Esophagus muscularis mucosa (tissue), 4 donors: ENCODE measurements at places on chromosomes 5 and 9. TPM values are rescaled to one million over a fixed set of nuclear protein-coding genes. Genes with fewer than 3 reads are reported as not detected.

- no peak for DNase-seq
- no peaks in the 10 kb centered on the region for H3K27me3 ChIP-seq
- no peaks in the 10 kb centered on the region for H3K4me1 ChIP-seq
- no peak overlapping the region for H3K27ac ChIP-seq
- H3K4me3 ChIP-seq = no peak overlapping the region
These were observed 58.5 kb downstream of the CSF2 start for GRCh38 chr5:132132138-132132537.

Gene SCGB3A1
- total RNA-seq = not detected

Gene PCDHGB6
- 8.4 TPM for total RNA-seq

Gene LPAR1
- 34.1 TPM for total RNA-seq

DNA sequence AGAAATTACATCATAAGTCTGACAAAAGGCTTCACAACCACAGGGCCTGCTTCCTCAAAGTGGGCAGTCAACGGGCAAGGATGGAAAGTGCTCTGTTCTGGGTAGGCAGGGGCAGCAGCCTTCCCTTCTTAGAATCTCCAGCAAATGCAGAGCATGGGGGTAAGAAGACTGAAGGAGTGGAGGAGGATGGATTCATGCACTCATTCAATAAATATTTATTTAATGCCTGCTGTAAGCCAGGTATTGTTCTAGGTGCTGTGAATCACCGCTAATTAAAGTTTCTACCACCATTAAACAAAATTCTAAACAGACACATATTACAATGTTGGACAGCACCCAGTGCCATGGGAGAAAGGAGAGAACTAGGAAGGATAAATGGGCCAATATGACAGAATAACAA is 195.6 kb downstream of the ELAVL2 start:
- no peak overlapping the region for H3K4me3 ChIP-seq
- no peaks in the 10 kb centered on the region for H3K36me3 ChIP-seq
- no peak overlapping the region for H3K27ac ChIP-seq
- no peaks in the 10 kb centered on the region for H3K27me3 ChIP-seq

DNA sequence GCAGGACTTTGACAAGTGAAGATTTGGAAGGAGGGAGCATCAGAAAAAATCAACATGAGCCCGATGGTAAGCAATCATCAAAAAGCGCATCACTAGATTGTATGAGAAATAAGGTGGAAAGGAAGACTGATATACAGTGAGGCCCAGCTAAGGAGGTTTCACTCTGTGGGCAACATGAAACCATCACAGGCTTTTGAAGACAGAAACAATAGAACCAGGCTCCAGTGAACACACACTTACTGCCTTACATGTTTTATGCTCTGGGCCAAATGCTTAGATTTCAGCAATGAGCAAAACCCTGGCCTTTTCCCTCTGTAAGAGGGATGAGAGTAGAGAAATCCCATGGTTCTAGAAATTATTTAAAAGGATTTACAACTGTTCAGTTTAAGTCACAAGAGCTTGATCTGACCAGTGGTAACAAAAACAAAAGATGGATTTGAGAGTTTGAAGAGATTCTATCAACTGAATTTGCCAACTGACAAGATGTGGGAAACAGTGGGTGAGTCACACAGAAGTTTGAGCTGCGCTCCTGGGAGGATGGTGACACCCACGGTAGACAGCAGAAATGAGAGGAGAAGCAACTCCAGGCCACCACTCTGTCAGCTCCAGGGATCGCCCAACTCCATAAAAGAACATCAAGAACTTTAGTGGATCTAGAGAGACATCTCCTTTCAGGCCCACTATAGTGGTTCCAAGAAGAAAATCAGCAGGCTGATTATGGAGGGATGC is 261.8 kb downstream of the MCTP1 start:
- peaks cover 11% of the 10 kb centered on the region for H3K4me1 ChIP-seq
- no peak overlapping the region for H3K27ac ChIP-seq
- DNase-seq = no peak
- no peak overlapping the region for H3K4me3 ChIP-seq

Gene WNT8A
- not detected for total RNA-seq

DNA sequence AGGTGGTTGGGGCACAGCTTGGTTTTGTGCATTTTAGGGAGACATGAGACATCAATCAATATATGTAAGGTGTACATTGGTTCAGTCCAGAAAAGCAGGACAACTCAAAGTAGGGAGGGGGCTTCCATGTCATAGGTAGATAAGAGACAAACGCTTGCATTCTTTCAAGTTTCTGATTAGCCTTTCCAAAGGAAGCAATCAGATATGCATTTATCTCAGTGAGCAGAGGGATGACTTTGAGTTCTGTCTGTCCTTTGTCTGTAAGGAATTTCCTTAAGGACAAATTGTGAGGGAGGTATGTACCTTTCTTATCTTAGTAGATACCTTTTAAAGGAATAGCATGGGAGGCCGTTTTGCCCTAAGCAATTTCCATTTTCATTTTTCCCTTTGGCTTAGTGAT is 63.3 kb downstream of the COL15A1 start:
- H3K27me3 ChIP-seq = no peaks in the 10 kb centered on the region
- no peak for DNase-seq
- no peaks in the 10 kb centered on the region for H3K4me1 ChIP-seq
- peaks cover 21% of the 10 kb centered on the region for H3K36me3 ChIP-seq
- H3K27ac ChIP-seq = no peak overlapping the region

- no peak overlapping the region for H3K4me3 ChIP-seq
- H3K27me3 ChIP-seq = no peaks in the 10 kb centered on the region
- no peak for DNase-seq
- no peaks in the 10 kb centered on the region for H3K4me1 ChIP-seq
- no peaks in the 10 kb centered on the region for H3K36me3 ChIP-seq
These were observed 8.1 kb downstream of the IL12B start for GRCh38 chr5:159322180-159322579.

GRCh38 chr9:134034215-134035040 is 9.1 kb downstream of the BRD3OS start:
- no peaks in the 10 kb centered on the region for H3K27me3 ChIP-seq
- no peak overlapping the region for H3K27ac ChIP-seq
- H3K4me3 ChIP-seq = no peak overlapping the region
- no peak for DNase-seq

GRCh38 chr5:175096469-175097165 is 347.4 kb downstream of the DRD1 start:
- H3K27ac ChIP-seq = no peak overlapping the region
- peaks cover 44% of the 10 kb centered on the region for H3K27me3 ChIP-seq
- H3K36me3 ChIP-seq = no peaks in the 10 kb centered on the region
- H3K4me3 ChIP-seq = no peak overlapping the region
- no peaks in the 10 kb centered on the region for H3K4me1 ChIP-seq

GRCh38 chr5:126015235-126016181 is 407.7 kb upstream of the GRAMD2B start:
- peaks cover 16% of the 10 kb centered on the region for H3K4me1 ChIP-seq
- no peaks in the 10 kb centered on the region for H3K36me3 ChIP-seq
- no peak overlapping the region for H3K4me3 ChIP-seq
- DNase-seq = no peak
- no peak overlapping the region for H3K27ac ChIP-seq

DNA sequence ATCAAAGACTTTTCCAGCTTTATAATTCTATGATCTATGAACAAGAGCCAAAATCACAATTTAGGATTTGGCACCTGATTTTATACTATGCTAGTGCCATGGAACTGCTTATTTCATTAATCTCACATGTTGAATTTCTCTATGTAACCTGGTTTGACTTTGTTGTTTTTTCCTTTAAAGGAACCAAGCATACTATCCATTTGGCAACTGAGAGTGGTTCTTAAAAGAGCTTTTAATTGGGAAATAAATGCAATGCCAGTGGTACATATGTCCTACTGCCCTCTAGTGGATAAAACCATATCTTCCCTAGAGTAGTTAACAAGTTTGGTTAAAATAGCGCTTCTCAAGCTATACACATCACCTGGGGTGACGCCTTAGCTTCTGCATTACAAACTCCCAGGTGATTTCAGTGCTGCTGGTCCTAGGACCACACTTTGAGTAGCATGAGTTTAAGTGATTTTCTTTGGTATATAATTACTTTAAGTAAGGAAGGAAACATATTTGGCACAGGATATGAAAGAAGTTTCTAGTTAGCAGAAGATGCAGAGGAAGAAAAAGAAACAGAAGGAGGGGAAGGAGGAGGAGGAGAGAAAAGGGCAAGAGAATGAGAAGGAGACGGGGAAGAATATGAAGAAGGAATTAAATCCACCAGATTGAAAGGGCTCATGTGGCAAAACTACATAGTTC is 56.8 kb downstream of the FGF10 start:
- H3K4me1 ChIP-seq = no peaks in the 10 kb centered on the region
- no peak overlapping the region for H3K27ac ChIP-seq
- H3K36me3 ChIP-seq = no peaks in the 10 kb centered on the region
- DNase-seq = no peak

GRCh38 chr5:88870285-88870684 is 12.7 kb downstream of the MEF2C start:
- H3K4me1 ChIP-seq = peaks cover 15% of the 10 kb centered on the region
- H3K4me3 ChIP-seq = no peak overlapping the region
- no peak for DNase-seq
- no peak overlapping the region for H3K27ac ChIP-seq

- peaks cover 54% of the 10 kb centered on the region for H3K4me1 ChIP-seq
- no peak for DNase-seq
- no peak overlapping the region for H3K27ac ChIP-seq
- H3K27me3 ChIP-seq = no peaks in the 10 kb centered on the region
- H3K4me3 ChIP-seq = peak overlapping the region; percentile 66
These were observed 1.6 kb downstream of the GM2A start for GRCh38 chr5:151254556-151254955.

- no peak for DNase-seq
- no peaks in the 10 kb centered on the region for H3K36me3 ChIP-seq
- H3K4me1 ChIP-seq = peaks cover 17% of the 10 kb centered on the region
- no peaks in the 10 kb centered on the region for H3K27me3 ChIP-seq
These were observed 10.8 kb upstream of the PRRC2B start for GRCh38 chr9:131382850-131383729.

GRCh38 chr9:123248630-123249029 is 19.8 kb downstream of the STRBP start:
- H3K36me3 ChIP-seq = no peaks in the 10 kb centered on the region
- no peaks in the 10 kb centered on the region for H3K27me3 ChIP-seq
- DNase-seq = no peak

DNA sequence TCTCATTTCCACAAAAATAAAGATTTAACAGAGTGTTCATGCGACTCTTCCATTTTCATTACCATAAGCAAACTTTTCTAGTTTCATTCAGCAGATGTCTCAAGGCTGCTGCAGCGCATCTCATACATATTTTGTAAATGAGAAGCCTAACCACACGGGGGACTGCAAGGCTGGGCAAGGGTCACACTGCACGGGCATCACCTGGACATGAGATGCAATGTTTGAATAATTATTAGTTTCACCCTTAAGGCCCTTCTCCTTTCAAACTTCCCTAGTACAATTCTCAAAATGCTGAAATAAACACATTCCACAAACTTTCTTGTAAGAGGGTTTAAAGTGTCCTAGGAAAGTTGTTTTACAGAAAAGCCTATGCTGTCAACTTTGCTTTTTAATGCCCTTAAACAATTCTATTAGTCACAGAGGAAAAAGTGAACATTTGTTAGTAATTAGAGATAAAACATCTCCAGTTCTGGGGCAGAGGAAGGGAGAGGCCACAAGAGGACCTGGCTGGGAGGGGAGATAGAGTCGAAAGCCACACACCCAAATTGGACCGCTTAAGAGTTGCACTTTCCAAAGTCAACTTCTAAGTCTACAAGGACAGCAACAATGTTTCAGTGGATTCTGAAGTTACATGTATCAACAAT is 1.3 kb downstream of the DENND1A start:
- peak overlapping the region; percentile 73 for H3K4me3 ChIP-seq
- DNase-seq = peak; percentile 3
- H3K36me3 ChIP-seq = no peaks in the 10 kb centered on the region

DNA sequence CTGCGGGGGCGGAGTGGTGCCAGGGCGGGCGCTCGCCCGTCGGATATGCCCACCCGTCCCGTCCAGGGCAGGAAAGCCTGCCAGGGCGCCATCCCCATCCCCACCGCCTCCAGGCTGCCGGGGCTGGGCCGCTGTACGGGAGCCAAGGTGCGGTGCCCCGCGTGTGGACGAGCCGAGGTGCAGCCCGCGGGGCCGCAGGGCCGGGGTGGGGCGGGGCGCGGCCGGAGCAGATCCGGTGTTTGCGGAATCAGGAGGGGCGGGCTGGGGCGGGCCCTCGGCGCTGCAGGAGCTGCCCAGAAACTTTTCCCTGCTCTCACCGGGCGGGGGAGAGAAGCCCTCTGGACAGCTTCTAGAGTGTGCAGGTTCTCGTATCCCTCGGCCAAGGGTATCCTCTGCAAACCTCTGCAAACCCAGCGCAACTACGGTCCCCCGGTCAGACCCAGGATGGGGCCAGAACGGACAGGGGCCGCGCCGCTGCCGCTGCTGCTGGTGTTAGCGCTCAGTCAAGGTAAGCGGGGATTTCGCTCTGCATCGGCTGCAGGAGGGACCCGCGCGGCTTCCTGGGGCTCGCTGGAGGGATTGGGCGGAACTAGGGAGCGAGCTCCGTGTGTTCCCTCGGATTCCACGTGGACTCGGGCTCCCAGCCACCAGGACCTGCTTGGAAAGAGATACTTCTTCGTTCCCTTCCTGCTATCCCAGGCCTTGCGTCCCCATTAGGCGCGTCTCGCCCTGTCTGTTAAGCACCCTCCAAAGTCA is at the start of gene ITGA2:
ITGA2 (plus strand) TSS at position 328 of the 756 bp plus-strand sequence; CDS start at position 445, 117 bp downstream.
- H3K27ac ChIP-seq = peak within 1 kb of the TSS; percentile 82
- H3K4me3 ChIP-seq = peak within 1 kb of the TSS; percentile 67
- peak; percentile 92 for DNase-seq

Gene PAPPA
- 3.5 TPM for total RNA-seq

- no peak overlapping the region for H3K4me3 ChIP-seq
- H3K4me1 ChIP-seq = no peaks in the 10 kb centered on the region
- H3K27me3 ChIP-seq = no peaks in the 10 kb centered on the region
These were observed 65.9 kb downstream of the DMRTA1 start for GRCh38 chr9:22512495-22512894.

Gene OBP2B
- not detected for total RNA-seq

GRCh38 chr9:91659529-91660495 is 236.2 kb upstream of the NFIL3 start:
- no peaks in the 10 kb centered on the region for H3K27me3 ChIP-seq
- peak; percentile 66 for DNase-seq
- H3K27ac ChIP-seq = no peak overlapping the region
- no peak overlapping the region for H3K4me3 ChIP-seq
- H3K4me1 ChIP-seq = no peaks in the 10 kb centered on the region
- H3K36me3 ChIP-seq = no peaks in the 10 kb centered on the region

DNA sequence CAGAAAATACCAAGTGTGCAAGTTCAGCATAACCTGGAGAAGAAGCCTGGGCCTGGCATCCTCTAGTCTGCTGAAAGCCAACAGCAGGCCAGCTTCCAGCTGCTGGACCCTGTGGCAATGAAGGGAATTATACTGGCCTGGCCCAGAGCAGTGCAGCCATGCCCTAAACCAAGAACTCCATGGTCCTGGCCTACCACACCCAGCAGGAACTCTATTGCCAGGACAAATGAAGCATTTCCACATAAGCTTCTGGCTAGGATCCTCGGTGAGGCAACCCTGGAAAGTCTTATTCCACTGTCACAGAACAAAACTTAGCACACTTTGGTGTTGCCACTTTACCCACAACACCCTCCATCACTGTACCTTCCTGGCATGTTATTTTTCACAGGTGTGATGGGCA is 35.5 kb downstream of the CDK5RAP2 start:
- no peak overlapping the region for H3K4me3 ChIP-seq
- peaks cover 71% of the 10 kb centered on the region for H3K36me3 ChIP-seq
- DNase-seq = no peak
- H3K27me3 ChIP-seq = no peaks in the 10 kb centered on the region
- H3K4me1 ChIP-seq = no peaks in the 10 kb centered on the region

Gene FGF18
- total RNA-seq = 0.91 TPM

- H3K27ac ChIP-seq = no peak overlapping the region
- no peaks in the 10 kb centered on the region for H3K36me3 ChIP-seq
- H3K27me3 ChIP-seq = no peaks in the 10 kb centered on the region
- no peaks in the 10 kb centered on the region for H3K4me1 ChIP-seq
- no peak overlapping the region for H3K4me3 ChIP-seq
These were observed 28.7 kb downstream of the TPD52L3 start for GRCh38 chr9:6356904-6357303.
